ENCODE measurements at places on chromosomes 12 and 14.
A peak's percentile ranks its signal among the peaks of the same experiment; 100 is the strongest.

DNA sequence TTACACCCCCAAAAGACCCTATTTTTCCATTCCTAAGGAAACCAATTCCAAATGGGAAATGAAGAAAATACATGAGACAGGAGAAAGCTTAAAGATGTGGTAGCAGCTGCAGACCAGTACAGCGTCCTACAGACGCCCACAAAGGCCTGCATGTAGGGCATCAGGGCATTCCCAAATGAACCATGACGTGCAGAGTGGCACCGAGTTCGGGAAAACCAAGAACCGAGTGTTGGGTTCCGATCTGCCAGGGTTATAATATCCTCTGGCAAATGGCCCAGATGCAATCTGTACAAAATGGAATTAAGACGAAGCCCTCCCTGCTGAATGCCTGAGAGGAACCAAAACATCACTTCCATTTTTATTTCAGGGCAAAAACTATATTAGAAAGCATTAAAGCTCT, 34.4 kb upstream of the SELPLG start:
- DNase-seq: no peak

GRCh38 chr12:87439990-87440827, 589.0 kb downstream of the C12orf50 start:
- DNase-seq: no peak

- no peak for DNase-seq
These were observed 30.8 kb downstream of the MIA2 start for GRCh38 chr14:39264558-39264957.

DNA sequence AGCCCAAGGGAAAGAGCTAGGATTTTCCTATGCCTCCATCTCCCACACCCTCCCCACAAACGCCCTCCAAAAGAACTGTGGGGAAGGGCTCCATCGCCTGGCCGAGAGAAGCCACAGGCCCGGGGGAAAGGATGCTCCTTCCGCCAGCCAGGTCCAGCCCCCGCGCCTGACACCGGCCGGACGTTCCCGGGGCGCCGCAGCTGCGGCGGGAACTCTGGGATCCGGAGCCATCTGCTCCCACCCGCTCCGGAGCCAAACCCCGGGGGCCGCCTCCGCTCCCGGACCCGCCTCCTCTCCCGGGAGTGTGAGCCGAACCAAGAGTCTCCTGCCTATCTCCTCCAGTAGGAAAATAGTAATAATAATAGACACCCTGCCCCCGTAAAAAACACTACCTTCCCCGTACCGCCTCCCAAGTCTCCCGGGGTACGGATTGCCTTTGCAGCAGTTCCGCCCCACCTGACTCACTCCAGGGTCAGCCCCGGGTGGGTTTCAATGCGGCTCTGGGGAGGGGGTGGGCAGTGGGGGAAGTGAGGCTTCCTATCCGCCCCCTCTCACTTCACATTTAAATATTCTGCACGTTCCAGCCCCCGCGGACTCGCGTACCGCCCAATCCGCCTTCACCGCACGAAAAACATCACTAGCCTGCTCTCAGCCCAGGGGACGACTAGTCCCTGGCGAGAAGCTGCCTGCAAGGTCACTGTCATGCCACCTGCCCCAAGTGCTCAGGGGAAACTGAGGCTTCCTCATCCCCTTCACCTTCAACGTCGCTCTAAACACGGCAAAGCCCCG, 2.4 kb downstream of the AGAP2 start:
- DNase-seq: no peak

DNA sequence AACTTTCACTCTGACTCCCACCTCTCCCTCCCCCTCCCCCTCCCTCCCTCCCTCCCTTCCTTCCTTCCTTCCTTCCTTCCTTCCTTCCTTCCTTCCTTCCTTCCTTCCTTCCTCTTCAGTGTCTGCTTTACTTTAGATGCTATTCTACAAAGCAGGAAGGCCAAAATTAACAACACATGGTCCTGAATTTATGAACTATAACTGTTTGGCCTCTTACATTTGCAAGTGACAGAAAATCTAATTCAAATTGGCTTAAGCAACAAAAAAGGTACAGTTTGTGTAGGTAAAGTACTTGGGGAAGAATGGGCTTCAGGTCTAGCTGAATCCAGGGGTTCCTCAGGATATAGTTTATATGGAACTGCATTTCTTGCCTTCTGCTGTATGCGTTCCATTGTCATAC, 673.0 kb downstream of the AACS start:
- no peak for DNase-seq

- DNase-seq: no peak
These were observed 82.9 kb upstream of the SCAF11 start for GRCh38 chr12:46073321-46073720.

GRCh38 chr12:50275556-50275955, 7.8 kb downstream of the LIMA1 start:
- DNase-seq: no peak

GRCh38 chr12:96034621-96035282, 635 bp downstream of the LTA4H start:
- no peak for DNase-seq

- peak; percentile 44 for DNase-seq
These were observed 14.7 kb upstream of the TEAD4 start for GRCh38 chr12:2944401-2945047.

DNA sequence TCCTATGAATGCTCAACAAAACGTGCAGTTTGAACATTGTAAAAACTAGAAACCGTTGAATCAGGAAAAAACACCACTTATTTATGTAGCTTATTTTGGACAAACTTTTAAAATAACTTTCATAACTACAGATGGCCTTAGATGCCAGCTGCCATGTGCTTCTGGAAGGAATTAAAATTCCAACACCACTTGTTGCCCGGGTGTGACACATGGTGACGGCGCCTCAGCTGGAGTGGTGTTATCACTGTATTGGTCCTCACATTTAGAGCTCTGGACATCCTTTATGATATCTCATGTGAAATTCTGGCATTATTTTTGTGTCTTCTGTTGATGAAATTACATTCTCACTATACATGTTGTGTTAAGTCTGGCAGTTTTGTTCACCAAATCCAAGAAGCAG, 211.0 kb downstream of the IPO8 start:
- no peak for DNase-seq

- no peak for DNase-seq
These were observed 318.2 kb downstream of the BCL11B start for GRCh38 chr14:98953551-98954348.

DNA sequence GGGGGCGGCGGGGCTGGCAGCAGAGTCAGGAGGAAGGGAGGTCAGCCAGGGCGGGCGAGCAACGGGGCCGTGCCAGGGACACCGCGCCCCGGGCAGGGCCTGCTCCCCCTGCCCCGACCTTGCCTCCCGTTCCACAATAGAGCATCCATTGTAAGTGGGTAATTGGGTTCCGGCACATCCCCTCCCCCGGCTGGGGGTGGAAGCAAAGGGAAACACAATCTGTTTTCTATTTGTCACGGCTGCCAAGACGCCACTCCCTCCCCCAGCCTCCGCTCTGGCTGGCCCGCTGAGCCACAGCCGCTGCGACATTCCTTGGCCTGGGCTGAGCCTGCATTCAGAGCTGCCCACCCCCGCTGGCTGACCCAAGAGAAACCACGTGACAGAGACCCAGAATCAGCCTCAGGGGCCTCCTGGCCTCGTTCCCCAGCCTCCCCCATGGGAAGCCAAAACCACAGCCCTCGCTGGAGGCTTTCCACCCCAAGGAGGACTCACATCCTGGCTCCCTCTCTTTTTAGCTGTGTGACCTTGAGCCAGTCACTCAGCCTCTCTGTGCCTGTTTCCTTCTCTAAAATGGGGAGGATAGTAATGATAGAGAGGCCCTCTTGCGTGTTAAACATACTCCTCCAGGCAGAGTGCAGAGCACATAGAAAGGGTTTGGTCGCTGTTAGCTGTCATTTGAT, 117.6 kb downstream of the SCARB1 start:
- no peak for DNase-seq

DNA sequence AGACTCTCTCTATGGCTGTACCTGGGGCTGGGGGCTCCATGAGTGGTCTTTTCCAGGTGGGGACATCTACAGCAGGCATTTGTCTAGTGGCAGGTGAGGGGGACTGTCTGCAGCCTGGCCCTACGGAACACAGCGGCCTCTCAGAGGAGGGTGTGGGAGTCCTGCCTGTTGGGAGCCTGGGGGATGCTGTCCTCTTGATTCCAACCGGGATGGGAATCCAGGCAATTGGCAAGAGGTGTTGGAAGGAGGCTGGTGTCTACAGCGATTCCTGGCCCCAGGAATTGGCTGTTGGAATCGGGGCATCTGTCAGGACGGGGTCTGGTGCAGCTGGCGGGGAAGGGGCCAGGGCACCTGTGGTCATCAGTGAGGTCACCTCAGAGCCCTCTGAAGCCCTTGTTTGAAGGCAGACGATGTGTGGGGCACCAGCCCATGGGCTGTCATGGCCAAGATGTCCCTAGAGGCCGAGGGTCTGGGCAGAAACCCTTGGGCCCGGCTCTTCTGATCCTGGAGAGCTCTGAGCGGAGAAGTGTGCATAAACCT, 386.3 kb downstream of the TMEM121 start:
- no peak for DNase-seq

GRCh38 chr12:52735816-52736632, 32.7 kb upstream of the KRT77 start:
- DNase-seq: no peak

- no peak for DNase-seq
These were observed 416.6 kb downstream of the ZFP36L1 start for GRCh38 chr14:68376067-68376779.

GRCh38 chr12:129486931-129487330, 416.9 kb downstream of the TMEM132D start:
- DNase-seq: no peak

DNA sequence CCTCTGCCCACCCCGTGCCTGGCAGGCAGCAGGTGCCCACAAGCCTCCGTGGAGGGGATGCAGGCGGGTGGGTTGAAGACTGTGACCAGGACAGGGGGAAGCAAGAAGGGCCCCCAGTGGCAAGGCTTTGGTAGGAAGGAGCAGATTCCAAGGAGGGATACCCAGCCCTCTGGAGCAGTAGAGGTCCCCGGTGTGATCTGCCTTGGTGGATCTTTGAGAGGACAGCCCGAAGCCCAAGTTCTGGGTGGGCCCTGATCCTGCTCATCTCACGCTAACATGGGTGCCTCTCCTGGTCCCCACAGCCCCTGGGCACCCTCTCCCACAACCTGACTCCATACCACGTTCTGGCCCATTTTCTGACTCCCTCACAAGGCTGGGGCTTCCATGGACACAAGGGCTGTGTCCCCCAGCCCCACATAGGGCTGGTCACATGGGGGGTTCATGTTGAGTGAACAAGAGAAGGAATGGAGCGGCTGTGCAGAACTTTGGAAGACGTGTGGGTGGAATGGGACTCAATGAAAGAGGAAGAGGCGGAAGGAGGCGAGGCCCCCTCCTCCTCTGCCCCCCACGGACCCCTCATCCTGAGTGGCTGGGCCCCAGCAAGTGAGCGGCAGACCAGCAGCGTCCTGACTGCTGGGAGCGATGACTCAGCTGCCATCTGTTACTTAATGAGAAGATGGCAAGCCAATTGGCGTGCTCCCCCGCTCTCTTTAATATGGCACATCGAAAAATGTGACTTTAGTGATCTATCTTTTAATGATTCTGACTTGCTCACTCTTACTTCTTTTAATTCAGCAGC, 77.0 kb upstream of the BCL11B start:
- no peak for DNase-seq

GRCh38 chr12:57098546-57098945, 9.6 kb downstream of the NAB2 start:
- no peak for DNase-seq

DNA sequence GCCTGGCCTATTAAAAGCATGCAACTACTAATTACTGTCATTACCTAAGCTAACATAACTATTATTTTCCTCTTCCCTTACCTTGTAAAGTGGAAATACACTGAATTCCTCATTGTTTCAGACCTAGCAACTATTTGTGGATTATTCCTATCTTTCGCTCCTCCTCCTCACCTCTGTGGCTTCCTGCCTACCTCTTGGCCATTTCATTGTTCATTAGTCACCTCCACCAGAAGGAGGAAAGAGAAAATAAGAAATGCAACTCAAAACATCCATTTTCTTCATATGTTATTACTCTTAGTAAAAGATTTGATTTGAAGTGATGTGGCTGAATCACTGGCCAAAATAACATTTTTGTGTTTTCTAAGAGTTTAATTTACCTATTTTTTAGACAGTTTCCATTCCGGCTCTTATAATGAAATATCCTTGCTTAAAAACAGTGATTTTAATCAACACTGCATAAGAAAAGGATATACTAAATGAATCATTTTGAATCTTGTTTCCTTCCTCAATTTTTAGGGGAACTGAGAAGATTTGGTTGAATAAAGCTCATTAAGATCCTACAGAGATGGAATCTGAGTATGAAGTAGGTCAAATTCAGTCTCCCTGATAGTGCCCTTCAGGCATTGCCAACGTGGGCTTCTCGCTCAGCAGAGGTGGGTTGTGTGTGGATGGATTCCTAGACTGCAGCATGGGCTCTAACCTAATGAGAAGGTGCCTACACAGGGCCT, 27.6 kb upstream of the ARHGAP5 start:
- DNase-seq: no peak

DNA sequence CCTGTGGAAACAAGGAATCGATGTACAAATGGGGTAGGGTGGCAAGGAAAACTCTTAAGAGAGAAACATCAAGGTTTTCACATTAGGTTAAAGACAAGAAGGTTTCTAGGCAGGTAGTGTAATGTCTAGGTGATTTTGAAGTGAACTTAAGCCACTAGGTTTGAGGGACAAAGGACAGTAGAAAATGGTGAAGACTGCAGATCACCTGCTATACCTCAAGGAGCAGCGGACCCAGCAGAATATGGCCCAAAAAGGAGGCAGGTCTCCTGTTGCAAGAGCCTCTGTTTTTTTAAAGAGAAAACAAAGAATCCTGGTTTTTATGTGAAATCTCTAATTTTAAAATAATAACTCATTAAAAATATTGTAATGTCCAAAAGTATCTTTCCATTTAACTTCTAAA, 178.1 kb downstream of the ACSS3 start:
- DNase-seq: no peak

- DNase-seq: no peak
These were observed 311.8 kb downstream of the RPAP3 start for GRCh38 chr12:47394070-47394469.

DNA sequence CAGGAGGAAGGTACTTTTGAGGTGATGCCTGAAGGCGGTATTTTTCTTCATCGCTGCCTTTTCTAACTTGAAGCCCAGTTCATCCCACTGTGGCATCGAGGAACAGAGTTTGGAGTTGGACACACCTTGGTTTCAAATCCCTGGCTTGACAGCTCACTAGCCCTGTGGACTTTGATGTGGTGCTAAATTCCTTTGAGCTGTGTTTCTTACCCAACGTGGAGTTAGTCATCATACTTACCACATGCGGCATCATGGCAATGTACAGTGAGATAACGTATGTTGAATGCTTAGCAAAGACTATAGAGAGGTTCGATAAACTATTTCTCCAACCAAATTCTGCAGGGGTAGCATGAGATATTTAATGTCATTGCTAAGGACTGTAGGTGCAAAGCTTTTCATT, 3.4 kb downstream of the PLEKHG3 start:
- DNase-seq: peak; percentile 62

Measured in CD4-positive, alpha-beta T cell treated with Interleukin-2 at 100 ng/mL for 4 hours (primary cell).